ENCODE measurements at places on chromosomes 2 and 18. TPM values are rescaled to one million over a fixed set of nuclear protein-coding genes. Genes with fewer than 3 reads are reported as not detected.

GRCh38 chr18:26685438-26686157 is 137.2 kb upstream of the KCTD1 start:
- no peaks in the 10 kb centered on the region for H3K36me3 ChIP-seq
- DNase-seq = no peak
- no peak overlapping the region for H3K4me3 ChIP-seq
- H3K27me3 ChIP-seq = no peaks in the 10 kb centered on the region
- H3K4me1 ChIP-seq = no peaks in the 10 kb centered on the region

DNA sequence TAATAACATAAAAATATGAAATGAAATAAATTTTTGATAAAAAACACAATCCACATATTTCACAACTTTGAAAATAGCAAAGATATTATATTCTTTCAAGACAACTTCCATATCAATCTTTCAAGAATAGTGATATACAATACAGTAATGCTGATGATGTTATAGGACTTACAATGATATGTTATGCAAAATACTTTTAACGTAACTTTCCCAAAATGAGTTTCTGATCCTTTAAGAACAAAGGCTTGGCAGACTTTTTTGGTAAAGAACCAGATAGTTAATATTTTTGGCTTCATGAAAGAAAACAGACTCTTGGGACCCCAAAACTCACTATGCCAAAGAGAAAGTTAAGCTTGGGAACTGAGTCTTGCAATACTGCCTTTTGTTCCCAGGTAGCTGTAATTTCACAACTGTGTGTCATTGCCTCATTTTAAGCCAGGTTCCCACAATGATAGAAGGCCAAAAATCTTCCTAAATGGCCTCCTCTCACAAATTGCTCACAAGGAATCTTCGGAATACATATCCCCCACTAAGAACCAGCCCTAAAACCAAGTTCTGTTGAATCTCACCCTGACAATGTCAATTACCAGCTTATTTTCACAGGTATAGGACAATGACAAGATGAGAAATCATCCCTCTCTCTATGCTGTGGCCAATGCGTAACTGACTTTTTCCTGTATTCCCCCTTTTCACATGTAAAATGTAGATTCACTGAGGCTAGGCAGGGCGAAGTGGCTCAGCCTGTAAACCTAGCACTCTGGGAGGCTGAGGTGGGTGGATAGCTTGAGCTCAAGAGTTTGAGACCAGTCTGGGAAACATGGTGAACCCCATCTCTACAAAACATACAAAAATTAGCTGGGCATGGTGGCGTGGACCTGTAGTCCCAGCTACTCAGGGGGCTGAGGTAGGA is 54.8 kb upstream of the STRN start:
- no peaks in the 10 kb centered on the region for H3K27me3 ChIP-seq
- no peak overlapping the region for H3K27ac ChIP-seq
- no peaks in the 10 kb centered on the region for H3K4me1 ChIP-seq
- H3K36me3 ChIP-seq = peaks cover 7% of the 10 kb centered on the region
- DNase-seq = no peak
- no peak overlapping the region for H3K4me3 ChIP-seq

The CCDC141 gene
- 0.42 TPM for total RNA-seq

- DNase-seq = no peak
- no peaks in the 10 kb centered on the region for H3K36me3 ChIP-seq
- no peaks in the 10 kb centered on the region for H3K4me1 ChIP-seq
- no peak overlapping the region for H3K4me3 ChIP-seq
These were observed 43.7 kb downstream of the WIPF1 start for GRCh38 chr2:174553811-174554493.

DNA sequence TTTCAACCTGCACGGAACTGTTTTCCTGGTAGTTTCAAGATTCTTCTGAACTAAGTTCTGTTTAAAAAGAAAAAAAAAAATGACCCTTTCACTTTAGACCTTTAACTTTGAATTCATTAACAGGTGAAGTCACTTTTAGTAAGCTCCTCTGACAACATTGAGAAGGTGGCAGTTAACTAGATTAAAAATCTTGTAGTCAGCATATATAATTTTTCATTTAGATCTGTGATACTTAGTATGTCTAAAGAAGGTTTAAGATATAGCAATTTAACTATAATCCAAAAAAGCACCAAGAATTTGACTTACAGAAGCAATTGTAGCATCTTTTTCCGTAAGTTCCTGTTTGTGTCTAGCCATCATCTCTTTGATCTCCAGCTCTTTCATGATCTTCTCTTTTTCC is 45.4 kb downstream of the SLC66A3 start:
- DNase-seq = no peak
- H3K36me3 ChIP-seq = peaks cover 7% of the 10 kb centered on the region
- no peaks in the 10 kb centered on the region for H3K4me1 ChIP-seq
- no peak overlapping the region for H3K4me3 ChIP-seq
- H3K27ac ChIP-seq = no peak overlapping the region

The VAMP5 gene
- 14.0 TPM for total RNA-seq

GRCh38 chr2:170206246-170206645 is 28.3 kb downstream of the MYO3B start:
- H3K4me1 ChIP-seq = no peaks in the 10 kb centered on the region
- H3K4me3 ChIP-seq = no peak overlapping the region
- no peak for DNase-seq
- no peak overlapping the region for H3K27ac ChIP-seq

- no peaks in the 10 kb centered on the region for H3K27me3 ChIP-seq
- no peak overlapping the region for H3K4me3 ChIP-seq
- H3K36me3 ChIP-seq = no peaks in the 10 kb centered on the region
These were observed 62.4 kb upstream of the SKOR2 start for GRCh38 chr18:47313901-47314300.

The CPSF3 gene
- total RNA-seq = 24.6 TPM

The VWC2L gene
- not detected for total RNA-seq

DNA sequence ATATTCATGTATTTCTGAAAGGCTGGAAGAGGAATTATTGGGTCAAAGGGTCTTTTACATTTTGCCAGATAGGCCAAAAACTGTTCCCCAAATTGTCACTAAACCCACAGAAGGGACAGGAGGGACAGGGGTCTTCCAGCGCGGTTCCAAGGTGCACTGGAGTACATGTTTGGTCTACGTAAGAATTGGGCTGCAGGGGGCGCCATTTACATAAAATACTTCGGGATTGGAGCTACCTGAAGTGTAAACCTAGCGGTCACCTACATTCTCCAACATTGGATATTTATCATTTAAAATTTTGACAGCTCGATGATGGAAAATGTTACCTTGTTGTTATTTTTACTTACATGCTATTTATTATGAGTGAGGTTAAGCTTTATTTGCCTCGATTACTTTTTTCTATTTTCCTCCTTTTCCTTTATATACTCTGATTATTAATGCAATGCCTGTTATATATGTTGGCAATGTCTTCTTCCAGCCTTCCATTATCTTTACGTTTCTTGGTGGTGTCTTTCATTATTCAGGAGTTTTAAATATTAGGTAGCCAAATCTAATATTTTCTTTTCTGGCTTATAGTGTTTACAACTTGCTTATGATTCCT is 43.0 kb upstream of the RAB6C start:
- H3K27me3 ChIP-seq = peaks cover 7% of the 10 kb centered on the region
- H3K27ac ChIP-seq = no peak overlapping the region
- H3K4me1 ChIP-seq = no peaks in the 10 kb centered on the region
- H3K36me3 ChIP-seq = no peaks in the 10 kb centered on the region
